ENCODE measurements at places on chromosomes 5 and 9.

- no peak for DNase-seq
Measured at GRCh38 chr9:4987961-4988421, 2.9 kb downstream of the JAK2 start.

GRCh38 chr5:132770476-132771159 lies 6.4 kb downstream of the SEPTIN8 start:
- no peak for DNase-seq

- DNase-seq: no peak
Measured at GRCh38 chr9:126486276-126486675, 127.5 kb upstream of the LMX1B start.

DNA sequence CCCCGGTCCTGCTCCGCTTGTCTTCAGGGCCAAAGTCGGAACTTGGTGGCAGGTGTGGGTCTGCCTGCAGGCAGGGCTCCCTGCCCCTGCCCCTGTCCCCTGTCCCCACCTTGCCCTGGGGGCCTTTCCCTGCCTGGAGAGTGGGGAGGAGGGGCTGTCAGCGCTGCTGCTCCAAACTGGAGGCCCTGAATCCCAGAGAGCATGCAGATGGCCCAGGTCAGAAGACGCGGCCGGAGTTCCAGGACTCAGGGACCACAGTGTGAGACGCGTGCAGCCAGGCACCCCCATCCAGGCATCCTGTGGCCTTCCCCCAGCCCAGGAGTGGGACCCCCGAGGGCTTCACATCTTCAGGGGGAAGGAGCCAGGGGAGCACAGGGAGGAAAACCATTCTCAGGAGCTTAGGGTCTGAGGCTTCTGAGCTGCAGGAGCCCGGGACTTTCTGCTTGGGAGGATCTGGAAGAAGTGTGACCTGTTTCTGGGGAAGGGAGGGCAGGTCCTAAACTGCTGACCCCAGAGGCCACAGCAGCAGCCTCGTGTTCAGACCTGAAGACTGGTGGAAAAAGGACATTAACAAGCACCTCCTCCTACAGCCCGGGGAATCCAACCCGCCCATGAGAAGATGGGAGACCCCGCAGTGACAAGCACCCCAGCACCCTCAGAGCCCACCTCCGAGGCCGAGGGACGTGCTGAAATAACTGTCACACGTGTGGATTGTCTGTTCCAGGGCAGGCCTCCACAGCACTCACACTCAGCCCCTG lies 38.0 kb downstream of the RASGEF1C start:
- DNase-seq: no peak

DNA sequence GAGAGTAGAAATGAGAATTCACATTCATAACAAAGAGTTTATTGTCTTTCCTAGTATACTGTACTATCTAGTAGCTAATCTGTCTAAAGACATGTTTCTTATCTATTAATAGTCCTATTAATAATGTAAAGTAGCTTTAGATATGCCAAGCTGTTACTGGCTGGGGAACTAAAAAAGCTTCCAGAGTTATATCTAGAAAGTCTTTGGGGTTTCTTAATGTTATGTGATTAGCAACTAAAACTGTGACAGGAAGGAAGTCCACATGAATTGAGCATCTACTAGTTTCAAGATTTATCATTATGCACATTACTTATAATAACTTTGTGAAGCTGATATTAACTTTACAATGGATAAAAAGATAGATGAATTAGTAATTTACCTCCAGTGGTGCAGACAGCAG lies 122.7 kb upstream of the CDKN2B start:
- no peak for DNase-seq

GRCh38 chr5:156421798-156422197 lies 94.8 kb downstream of the SGCD start:
- no peak for DNase-seq

DNA sequence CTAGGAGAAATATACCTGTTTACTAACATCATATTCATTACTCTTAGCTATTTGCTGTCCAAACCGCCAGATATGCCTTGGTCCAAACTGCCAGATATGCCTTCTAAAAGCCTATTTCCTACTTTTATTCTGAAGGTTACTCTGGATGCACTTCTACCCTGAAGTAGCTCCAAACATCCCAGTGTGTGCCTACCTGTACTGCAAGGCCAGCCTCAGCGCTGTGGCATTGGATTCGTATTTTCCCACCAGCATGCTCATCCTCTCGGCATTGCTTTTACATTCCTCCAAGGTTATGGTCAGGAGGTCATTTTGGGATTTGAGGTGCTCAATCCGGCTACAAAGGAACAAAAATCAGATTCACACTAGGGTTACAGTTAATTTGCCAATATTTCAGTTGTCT lies 94.3 kb downstream of the DCP2 start:
- DNase-seq: no peak

GRCh38 chr5:175098301-175098700 lies 345.7 kb downstream of the DRD1 start:
- DNase-seq: no peak

DNA sequence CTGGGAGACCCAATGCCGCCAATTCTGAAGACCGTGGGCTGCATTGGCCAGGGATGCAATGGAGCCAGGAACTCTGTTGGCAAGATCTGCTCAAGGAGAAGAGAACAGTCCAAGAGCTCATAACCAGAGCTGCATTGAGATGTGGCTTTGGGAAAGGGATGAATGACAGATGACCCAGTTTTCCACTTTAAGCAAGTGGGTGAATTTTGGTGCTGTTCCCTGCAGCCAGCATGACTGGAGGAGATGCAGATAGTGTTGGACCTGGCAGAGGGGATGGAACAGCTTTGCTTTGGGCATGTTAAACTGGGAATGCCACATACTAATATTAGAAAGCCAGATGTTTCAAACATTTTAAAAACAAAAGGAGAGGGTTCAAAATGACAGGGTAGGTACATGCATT lies 143.1 kb downstream of the FSTL4 start:
- DNase-seq: no peak

DNA sequence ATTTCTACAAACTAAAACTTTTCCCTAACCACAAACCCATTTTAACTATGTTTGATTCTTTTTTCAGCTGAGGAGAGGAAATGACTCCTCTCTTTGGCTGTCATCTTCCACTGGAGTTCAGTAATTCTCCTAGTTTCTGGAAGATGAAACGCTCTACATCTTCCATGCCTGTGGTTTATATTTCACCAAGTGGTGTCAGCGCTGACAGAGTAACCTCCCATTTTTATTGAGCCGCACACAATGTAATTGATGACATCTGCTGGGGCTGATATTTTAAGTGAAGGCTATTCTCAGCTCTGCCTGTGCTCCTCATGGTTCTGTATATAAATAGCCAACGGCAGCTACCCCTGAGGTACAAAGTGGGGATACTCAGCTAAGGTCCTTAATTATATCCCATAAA lies 234.6 kb downstream of the SPOCK1 start:
- no peak for DNase-seq

- no peak for DNase-seq
Measured at GRCh38 chr5:60482301-60482700, 217.7 kb downstream of the DEPDC1B start.

DNA sequence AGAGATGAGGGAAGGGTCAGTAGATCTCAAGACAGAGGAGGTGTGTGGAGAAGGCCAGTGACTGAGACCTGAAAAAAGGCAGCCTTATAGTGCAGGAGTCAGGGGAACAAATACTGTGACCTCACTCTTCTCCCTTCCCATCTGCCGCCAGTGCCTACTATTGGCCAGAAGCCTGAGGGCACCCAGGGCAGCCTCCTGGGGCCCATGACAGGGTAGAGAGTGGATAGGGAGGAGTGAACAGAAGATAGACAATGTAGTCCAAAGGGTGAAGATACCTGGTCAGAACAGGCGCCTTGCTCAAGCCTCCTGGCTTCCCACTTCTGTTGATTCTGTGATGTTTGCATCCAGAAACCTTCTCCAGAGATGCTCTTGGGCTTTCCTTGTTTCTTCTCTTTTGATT lies 196.7 kb downstream of the PBX3 start:
- no peak for DNase-seq

GRCh38 chr9:108636013-108636412 lies 219.8 kb downstream of the ACTL7B start:
- no peak for DNase-seq

GRCh38 chr5:14436801-14437542 lies 144.6 kb upstream of the OTULINL start:
- DNase-seq: no peak

DNA sequence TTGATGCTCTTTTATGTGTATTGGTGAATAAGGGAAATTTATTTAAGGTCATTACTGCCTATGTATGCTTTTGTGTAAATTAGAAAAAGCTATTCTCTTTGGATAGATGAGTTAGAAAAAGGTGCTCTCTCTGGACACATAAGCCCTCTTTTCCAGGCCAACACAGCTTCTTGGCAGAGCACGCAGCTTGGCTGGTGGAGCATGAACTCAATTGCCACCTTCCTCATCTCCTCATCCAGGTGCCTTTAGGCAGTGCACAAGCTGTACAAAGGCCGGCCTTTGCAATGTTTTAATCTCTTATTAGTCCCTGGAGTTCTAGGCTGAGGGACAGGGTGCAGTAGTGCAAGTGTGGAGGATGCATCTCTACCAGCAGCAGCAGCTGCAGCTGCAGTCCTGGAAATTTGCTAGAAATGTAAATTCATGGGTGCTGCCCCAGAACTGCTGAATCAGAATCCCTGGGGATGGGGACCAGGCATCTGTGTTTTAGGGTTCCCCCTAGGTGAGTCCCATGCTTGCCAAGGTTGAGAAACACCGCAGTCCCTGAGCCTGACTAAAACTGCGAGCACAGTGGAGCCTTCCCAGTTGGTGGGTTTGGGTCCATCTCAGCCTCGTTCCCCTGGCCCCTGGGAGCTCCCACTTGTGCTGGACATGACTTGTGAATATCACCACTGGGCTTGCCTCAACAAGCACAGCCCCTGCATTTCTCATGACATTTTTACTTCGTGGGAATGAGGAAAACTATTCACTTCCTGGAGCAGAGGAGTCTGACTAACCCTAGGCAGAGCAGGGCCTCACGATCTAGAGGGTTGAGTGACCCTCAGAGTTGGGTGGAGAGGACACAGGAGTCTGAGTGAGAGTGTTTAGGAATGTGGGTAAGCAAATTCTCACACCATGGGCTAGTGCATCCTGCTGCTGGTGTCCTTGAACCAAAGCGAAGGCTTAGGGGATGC lies 272.3 kb downstream of the ZSWIM6 start:
- no peak for DNase-seq

DNA sequence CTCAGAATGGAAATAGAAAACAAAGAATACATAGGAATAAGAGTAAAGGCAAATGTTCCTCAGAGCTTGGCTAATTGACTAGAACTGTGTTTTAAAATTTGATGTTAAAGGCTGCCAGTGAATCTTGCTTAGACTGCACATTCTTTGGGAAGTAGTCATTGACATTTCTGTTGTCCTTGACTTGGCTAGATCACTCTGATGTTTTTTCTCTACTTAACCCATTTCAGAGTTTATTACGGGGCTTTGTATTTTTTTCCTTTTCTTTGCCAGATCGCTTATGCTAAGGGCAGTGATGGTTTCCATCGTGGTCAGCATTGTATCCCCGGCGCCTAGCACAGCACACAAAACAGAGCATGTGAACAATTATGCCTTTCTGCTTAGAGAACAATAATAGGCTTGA lies 1126.7 kb upstream of the CDH9 start:
- no peak for DNase-seq

GRCh38 chr9:88233091-88233490 lies 94.8 kb upstream of the SPATA31C2 start:
- DNase-seq: no peak

DNA sequence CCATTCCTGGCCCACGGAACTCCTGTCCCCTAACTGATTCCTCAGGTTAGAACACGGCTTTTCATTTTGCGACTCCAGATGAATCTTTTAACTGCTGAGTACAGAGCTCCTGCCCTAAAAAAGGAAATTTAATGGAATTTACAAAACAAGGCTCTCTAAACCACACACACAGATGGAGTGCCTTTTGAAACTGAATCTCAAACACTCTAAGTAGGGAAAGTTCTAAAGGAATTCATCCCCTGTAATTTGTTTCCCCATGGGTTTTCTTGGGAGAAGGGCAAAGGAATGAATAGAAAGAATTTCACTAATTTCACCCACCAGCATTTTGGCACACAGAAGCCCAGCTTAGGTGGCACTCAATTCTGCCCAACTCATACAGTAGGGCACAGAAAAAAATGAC lies 106.5 kb downstream of the THBS4 start:
- DNase-seq: no peak

- DNase-seq: no peak
Measured at GRCh38 chr5:99320436-99320835, 391.6 kb upstream of the CHD1 start.

GRCh38 chr5:118604106-118604505 lies 384.2 kb downstream of the DTWD2 start:
- DNase-seq: no peak

GRCh38 chr5:65970481-65971367 lies 44.3 kb downstream of the ERBIN start:
- no peak for DNase-seq

GRCh38 chr5:111892949-111893348 lies 136.0 kb upstream of the NREP start:
- no peak for DNase-seq

DNA sequence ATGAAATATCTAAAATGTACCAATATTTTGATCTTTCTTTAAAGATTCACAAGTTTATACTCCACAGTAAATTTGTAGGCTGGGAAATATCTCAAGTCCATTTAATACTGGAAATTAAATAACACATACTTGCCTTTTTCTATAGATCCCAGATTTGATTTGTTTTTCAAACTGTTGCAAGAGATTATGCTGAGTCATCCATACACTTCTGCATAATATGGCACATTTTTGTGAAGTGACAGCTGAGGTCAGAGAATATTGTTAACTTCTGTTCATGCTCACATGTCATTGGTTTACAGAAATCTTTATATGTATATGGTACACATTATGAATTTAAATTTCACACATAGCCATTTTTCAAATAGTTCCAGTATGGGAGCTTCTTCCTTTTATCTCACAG lies 1066.3 kb upstream of the NUDT12 start:
- no peak for DNase-seq

- DNase-seq: no peak
Measured at GRCh38 chr5:32961059-32961415, 249.9 kb downstream of the NPR3 start.

GRCh38 chr5:137300411-137301240 lies 198.5 kb downstream of the SPOCK1 start:
- no peak for DNase-seq

DNA sequence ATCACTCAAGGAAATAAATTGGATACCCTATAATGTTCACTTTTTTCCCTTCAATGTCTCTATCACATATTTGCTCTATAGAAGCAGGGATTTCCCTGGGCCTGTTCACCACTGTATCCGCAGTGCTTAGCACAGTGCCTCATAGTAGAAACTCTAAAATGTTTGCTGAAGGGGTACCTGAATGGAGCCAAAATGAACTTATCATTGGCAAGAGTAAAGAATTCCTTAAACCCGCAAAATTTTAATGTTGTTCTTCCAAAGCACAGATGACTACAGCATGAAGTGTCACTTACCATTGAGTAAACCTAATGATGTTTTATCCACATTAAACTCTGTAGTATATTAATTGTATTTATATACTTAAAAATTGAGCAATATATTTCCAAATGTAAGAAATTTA lies 96.1 kb downstream of the JAKMIP2 start:
- no peak for DNase-seq

GRCh38 chr5:12269164-12269563 lies 364.9 kb upstream of the CTNND2 start:
- DNase-seq: no peak

- DNase-seq: no peak
Measured at GRCh38 chr9:133539991-133540697, 5.6 kb downstream of the ADAMTSL2 start.

- DNase-seq: no peak
Measured at GRCh38 chr9:15374825-15375224, 47.9 kb upstream of the SNAPC3 start.
